ENCODE measurements at places on chromosomes 13 and 19.

DNA sequence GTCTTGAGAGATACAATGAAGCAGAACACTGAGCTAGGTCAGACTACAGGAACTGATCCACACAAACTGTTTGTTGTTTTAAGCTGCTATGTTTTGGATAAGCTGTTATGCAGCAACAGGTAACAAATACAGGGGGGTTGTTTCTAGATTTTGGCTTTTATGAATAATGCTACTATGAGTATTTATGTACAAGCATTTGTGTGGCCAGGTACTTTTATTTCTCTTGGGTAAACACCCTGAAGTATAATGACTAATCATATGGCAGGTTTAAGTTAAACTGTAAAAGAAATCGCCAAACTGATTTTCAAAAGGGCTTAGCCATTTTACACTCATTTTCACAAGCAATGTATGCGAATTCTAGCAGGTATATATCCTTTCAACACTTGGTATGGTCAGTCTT lies 166.0 kb downstream of the DNAJC3 start:
- no peak for DNase-seq

DNA sequence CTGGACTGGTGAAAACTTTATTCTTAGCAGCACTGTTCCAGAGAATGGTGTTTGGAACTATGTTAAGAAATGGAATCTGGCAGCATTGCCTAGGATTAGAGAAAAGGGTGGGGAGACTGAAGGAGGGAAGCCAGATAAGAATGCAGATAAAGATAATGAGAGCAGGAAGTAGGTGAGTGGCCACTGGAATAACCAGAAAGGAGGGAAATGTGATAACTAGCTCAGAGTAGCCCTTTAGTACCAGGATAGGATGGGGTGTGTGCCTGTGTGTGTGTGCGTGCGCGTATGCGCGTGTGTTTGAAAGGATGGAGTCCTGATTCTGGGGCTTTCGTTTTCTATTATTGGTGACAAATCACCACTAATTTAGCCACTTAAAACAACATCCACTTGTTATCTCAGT lies 33.4 kb upstream of the FRY start:
- no peak for DNase-seq

GRCh38 chr19:1073956-1074517 lies 7.1 kb downstream of the ARHGAP45 start:
- no peak for DNase-seq

GRCh38 chr19:45346449-45346848 lies 5.9 kb downstream of the KLC3 start:
- no peak for DNase-seq

- no peak for DNase-seq
These were observed 23.7 kb downstream of the CEBPA start for GRCh38 chr19:33278403-33279269.

GRCh38 chr19:2216361-2217225 lies 19.5 kb downstream of the PLEKHJ1 start:
- DNase-seq: no peak

DNA sequence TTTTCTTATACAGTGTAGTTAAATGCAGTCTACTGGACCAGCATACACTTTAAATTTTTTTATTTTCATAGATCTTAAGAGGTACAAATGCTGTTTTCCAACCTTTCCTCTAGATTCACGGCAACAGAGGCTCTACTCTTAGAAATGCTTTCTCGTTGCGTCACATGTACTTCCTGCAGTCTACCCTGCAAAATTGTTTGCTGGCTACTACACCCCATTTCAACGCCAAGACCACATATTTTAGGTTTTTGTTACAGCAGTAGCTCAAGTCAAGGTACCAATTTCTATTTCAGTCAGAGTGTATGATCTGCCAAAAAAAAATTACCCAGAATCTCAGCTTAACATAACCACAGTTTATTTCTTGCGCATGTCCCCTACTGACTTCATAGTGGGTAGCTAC lies 94.1 kb downstream of the TNFSF13B start:
- no peak for DNase-seq

DNA sequence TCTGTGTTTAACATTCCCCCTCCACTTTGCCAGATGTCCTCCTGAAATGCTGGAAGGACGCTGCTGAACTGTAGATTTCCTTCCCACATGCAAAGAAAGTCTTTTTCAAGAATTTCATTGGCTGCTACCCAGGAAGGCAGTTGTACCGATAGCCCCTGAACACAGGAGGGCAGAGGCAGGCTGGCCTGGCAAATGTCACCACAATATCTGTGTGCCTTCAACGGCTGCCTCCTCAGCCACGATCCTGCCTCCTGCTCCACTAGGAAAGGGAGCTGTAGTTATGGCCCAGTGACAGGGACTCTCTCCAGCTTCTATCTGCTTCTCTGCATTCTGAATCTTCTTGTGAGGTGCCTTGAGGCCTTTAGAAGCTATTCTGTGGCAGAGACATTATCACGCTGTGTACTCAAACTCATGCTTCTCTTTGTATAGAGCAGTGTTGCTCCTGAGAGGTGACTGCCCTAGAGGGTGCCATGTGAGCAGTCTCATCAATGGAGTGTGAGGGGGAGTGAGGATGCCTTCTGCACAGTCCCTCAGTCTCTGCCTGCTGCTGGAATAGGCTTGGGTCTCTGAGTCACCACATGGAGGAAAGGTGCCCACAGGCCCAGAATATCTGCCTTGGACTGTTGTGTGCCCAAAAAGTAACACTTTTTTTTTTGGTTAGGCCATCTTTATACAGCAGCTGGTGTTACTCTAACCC lies 279.8 kb downstream of the DNAJC15 start:
- DNase-seq: peak; percentile 75

DNA sequence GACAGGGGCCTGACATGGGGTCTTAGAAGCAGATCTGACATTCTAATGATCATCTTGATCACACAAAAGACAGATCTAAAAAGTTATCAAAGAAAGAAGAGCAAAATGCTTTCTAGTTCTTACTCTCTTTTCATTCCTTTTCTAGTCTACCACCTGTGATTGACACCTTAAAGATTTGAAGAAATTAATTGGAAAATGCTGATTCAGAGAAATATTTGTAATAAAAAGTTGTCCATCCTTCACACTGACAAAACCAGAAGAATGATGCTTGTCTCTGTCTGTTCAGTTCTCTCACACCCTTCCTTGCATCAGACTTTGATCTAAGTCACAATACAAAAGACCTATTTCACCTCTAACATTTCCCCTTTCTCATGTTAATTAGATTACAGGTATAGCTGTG lies 182.4 kb downstream of the RAP2A start:
- DNase-seq: no peak

GRCh38 chr13:112249644-112250610 lies 126.2 kb upstream of the SPACA7 start:
- DNase-seq: no peak

DNA sequence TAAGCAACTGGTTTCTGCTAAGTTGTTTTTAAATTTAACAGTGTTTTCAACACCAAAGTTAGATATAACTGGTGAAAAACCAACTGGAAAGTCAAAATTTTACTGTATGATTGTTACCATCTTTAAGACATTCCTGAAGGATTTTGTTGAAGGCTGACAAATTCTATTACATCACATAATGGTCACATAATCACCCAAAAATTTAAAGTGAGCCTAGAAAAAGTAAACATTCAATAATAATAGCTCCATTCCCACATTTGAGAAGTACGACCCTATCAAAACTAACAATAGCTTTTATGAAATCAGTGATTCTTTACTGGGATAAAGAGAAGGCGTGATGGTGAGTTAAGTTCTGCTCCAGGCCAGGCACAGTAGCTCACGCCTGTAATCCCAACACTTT lies 51.6 kb downstream of the USP12 start:
- no peak for DNase-seq

Data from OCI-M1 (cell line).